ENCODE measurements at places on chromosomes 4 and X. TPM values are rescaled to one million over a fixed set of nuclear protein-coding genes. Genes with fewer than 3 reads are reported as not detected.
A peak's percentile ranks its signal among the peaks of the same experiment; 100 is the strongest.

The HELT gene
- total RNA-seq = not detected

DNA sequence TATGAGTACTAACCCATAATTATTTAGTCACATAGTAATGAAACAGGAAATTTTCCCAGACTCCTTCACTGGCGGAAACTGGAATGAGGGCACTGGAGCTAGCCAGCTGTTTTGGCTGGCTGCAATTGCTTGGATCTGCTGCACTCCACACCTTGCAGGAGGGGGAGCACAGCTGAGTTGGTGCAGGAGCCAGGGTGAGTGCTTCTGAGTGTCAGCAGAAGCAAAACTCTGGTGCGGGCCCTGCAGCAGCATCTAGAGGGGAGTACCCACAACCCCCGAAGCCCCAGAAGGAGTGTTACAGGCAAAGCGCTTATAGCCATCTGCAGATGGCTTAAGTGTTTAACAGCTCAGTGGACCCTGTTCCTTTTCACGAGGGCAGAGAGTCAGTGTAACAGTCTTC lies 96.1 kb downstream of the RPA4 start:
- no peak overlapping the region for H3K27ac ChIP-seq
- no peaks in the 10 kb centered on the region for H3K36me3 ChIP-seq
- no peak for DNase-seq
- no peaks in the 10 kb centered on the region for H3K4me1 ChIP-seq

DNA sequence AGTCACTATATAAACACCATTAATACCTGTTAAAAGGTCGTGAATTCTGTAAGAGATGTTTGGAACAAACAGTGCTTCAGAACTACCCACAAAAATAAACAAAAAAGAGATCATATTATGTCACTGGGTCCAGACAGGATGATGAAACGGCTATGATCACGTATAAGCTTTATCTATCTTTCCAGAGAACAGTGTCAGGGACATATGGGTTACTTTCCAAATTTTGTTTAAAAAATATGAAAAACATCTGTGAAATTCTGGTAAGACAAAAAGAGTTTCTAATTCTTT lies 90.0 kb downstream of the SORBS2 start:
- no peak overlapping the region for H3K4me3 ChIP-seq
- no peak overlapping the region for H3K27ac ChIP-seq
- H3K36me3 ChIP-seq = no peaks in the 10 kb centered on the region
- H3K4me1 ChIP-seq = no peaks in the 10 kb centered on the region

The ACE2 gene
- total RNA-seq = not detected

GRCh38 chr4:118077767-118078105 lies 43.5 kb downstream of the NDST3 start:
- H3K4me3 ChIP-seq = no peak overlapping the region
- H3K27me3 ChIP-seq = no peaks in the 10 kb centered on the region
- H3K36me3 ChIP-seq = no peaks in the 10 kb centered on the region
- no peak for DNase-seq

GRCh38 chr4:152180369-152180768 lies 355.5 kb downstream of the FBXW7 start:
- no peak overlapping the region for H3K27ac ChIP-seq
- no peaks in the 10 kb centered on the region for H3K4me1 ChIP-seq
- H3K4me3 ChIP-seq = no peak overlapping the region
- H3K27me3 ChIP-seq = no peaks in the 10 kb centered on the region

DNA sequence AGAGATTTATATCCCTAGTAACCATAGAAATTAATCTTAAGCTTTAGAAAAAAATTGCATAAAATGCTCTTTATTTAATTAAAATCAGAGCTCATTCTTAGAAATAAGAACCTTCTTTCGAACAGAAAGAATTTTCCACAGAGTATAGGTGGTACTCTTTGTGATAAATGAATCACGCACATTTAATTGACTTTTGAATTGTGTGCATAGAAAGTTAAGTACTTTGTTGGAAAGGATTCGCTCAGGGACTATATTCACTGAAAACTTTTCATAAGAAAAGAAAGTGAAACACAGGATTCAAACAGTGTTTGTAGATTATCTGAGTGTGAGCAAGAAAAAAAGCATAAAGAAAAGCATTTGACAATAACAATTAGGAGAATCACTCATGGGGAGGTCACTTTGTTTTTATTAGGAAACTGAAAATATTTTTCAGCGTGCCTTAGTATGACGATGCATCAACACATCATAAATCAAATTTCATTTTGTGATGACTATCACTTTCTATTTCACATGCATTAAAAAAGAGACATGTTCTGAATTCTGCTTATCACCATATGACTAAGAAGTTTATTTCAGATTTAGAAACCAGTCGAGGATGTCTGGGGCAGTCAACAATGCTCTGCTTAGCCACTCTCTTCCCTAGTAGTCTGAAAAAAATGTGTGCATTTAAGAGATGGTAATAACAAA lies 49.5 kb downstream of the STX18 start:
- H3K4me1 ChIP-seq = peaks cover 22% of the 10 kb centered on the region
- peak; percentile 25 for DNase-seq
- no peaks in the 10 kb centered on the region for H3K27me3 ChIP-seq
- H3K27ac ChIP-seq = peak overlapping the region; percentile 13
